ENCODE measurements at places on chromosomes 6 and 20. TPM values are rescaled to one million over a fixed set of nuclear protein-coding genes. Genes with fewer than 3 reads are reported as not detected.

GRCh38 chr6:157094038-157094437 is 229.3 kb downstream of the TMEM242 start:
- no peak for DNase-seq

DNA sequence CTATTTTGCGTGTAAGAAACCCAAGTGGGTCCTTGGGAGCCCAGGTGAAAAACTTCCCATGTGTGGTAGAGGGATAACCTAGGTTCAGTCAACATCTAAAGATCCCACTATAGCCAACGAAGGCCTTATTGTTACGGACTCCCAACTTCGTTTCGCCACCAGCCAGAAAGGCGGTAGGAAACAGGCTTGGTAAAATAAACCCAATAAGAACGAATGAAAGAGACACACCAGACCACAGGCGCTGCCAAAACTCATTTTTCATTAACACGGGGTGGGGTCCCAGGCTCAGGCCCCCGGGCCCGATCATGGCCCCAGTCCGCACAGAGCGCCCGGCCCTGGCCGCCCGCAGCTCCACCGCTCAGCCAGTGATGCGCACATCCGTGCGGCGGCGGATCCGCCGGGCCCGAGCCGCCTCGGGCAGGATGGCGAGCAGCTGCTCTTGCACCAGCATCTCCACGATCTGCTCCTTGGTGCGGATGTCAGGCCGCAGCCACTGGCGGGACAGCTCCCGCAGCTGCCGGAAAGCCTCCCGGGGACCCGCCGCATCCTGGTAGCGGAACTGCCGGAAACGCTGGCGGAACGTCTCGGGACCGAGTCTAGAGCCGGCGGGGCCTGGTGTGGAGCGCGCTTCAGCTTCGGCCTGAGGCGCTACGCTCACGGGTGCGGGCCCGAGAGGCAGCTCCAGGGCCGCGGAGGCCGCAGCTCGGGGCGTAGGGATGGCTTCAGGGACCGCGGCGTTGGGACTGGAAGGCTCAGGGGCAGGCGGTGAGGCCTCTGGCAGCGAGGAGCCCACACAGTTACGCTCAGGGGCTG is 709 bp downstream of the SCAND1 start:
- DNase-seq, result no peak

- no peak for DNase-seq
These were observed 38.8 kb downstream of the ELOVL5 start for GRCh38 chr6:53309901-53310300.

GRCh38 chr20:39660226-39660625 is 698.1 kb downstream of the DHX35 start:
- no peak for DNase-seq

GRCh38 chr20:16842486-16843120 is 94.4 kb downstream of the OTOR start:
- no peak for DNase-seq

DNA sequence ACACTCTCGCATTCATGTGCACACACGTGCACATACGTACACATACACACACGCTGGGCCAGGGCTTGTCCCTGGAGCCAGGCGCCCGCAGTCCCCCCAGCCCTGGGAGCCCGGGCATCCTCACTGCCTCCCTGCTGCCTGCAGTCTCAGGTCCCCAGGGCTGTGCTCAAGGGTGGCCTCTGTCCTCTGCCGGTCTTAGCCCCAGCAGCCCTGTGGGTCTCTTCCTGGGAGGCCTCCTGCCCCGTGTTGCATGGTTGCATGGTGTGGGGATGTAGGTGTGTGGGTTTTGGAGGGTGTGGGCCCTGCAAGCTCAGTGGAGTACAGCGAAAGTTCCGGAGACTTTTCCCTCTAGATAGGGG is 101.5 kb downstream of the TMEM242 start:
- DNase-seq, result no peak

The PHACTR2 gene
- total RNA-seq, result 107 TPM

The CALHM6 gene
- 0.60 TPM for total RNA-seq
